Daoy (cell line): ENCODE measurements at places on chromosomes 13 and 19. TPM values are rescaled to one million over a fixed set of nuclear protein-coding genes. Genes with fewer than 3 reads are reported as not detected.

Gene EXOC3L2
- total RNA-seq = 0.17 and 0.39 TPM in 2 replicates

- DNase-seq = no peak
Observed at GRCh38 chr13:44449999-44450821, 76.6 kb downstream of the SERP2 start.

GRCh38 chr13:21673789-21674489, 3.1 kb downstream of the FGF9 start:
- DNase-seq = peak; percentile 63

- DNase-seq = no peak
Observed at GRCh38 chr13:39559847-39560246, 43.1 kb downstream of the LHFPL6 start.

GRCh38 chr13:95231393-95231792, 69.9 kb downstream of the ABCC4 start:
- DNase-seq = no peak
